ENCODE measurements at places on chromosomes 7 and 10.

DNA sequence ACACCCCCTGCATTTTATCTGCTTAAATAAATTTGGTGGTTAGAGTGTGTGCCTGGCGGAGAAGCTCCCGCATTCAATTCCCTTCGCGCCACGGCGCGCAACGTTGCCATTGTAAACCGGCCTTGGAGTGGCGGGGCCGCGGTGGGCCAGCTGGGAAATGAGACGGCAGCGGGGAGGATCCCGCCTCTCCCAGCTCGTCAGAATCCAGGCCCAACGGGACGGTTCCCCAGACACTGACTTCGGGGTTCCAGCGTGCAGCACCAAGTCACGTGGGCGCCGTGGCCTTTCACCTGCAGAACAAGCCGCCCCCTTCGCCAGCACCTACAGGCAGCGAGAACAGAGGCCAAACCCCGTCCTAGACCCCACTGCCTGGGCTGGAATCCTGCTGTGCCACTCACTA lies 103.4 kb downstream of the GRID1 start:
- no peak for DNase-seq

GRCh38 chr10:56296618-56297017 lies 64.4 kb downstream of the ZWINT start:
- no peak for DNase-seq

- no peak for DNase-seq
Observed at GRCh38 chr7:32158076-32158475, 87.9 kb upstream of the PDE1C start.

DNA sequence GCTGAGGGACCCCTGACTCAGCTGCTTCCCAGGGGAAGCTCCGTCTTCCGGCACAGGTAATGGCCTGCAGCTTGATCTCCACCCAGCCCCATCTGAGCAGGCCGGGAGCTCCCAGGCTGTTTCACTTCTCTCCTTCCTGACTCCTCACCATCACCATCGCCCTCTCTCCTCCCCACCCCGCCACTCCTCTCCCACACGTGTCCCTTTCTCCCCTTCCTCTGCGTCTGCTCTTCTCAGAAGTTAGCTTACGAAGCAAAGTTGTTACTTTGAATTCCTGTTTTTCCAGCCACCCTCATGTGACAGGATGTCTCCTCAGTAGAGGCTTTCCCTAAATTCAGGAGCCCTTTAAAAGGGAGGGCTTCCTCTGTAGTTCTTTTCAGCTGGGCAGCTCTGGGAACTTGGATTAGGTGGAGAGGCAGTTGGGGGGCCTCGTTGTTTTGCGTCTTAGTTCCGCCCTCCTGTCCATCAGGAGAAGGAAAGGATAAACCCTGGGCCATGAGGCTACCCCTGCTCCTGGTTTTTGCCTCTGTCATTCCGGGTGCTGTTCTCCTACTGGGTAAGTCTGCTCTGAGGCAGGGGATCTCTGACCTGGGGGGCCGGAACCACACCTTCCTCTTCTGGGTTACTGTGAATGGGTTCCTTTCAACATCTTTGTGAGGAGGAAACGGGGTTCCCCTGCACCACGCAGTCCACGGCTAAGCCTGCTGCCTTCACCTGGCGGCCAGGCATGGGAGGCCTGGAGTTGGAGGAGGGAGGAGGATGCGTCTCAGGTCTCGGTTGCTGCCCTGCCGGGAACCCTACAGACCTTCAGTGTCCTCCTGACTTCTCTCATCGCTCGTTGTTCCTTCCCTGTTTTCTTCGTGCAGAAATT lies at the start of gene MRC1:
Gene MRC1, plus strand, starts transcription at position 378 of the 871 bp plus-strand sequence. Its CDS starts 118 bp downstream, at position 496.
- DNase-seq = peak; percentile 9

GRCh38 chr7:138500892-138501291 lies 40.8 kb downstream of the TRIM24 start:
- no peak for DNase-seq

DNA sequence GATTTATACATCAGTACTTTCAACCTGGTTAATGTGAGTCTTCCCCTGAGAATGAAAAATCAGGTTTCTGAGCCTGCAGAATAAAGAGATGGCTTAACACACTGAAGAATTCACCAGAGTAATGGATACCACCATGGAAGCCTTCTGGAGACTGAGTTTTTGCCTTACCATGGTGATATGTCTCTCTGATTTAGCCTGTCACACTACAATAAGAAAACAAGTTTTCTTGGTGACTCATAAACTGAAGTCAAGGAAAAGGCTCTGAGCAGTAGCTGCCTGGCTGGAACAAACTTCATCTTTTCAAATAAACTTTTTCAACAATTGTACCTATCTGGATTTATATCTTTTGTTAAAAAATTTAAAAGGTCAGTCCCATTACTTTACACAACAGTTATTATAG lies 229.0 kb downstream of the PRPF18 start:
- DNase-seq = no peak

- no peak for DNase-seq
Observed at GRCh38 chr10:72291019-72291532, 17.4 kb downstream of the DDIT4 start.

GRCh38 chr10:13056456-13057077 lies 43.4 kb upstream of the OPTN start:
- no peak for DNase-seq

GRCh38 chr10:90751107-90751997 lies 106.5 kb downstream of the HTR7 start:
- no peak for DNase-seq

DNA sequence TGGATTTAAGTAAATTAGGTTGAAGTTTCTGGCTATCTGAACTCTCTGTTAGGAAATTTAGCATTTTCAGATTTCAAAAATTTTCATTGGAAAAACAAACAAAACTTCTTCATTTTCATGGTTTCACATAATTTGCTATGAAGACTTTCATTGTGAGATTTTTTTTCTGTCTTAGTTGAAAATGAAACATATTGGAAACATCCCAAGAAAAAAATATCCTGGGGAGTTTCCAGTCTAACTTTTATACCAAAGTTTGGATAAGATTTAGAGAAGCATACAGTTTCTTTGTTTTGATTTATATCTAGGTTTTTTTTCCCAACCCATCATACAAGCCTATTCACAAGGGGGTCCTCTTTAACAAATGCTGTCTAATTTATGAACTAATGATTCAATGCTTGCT lies 300.5 kb upstream of the SEMA3A start:
- DNase-seq = no peak

DNA sequence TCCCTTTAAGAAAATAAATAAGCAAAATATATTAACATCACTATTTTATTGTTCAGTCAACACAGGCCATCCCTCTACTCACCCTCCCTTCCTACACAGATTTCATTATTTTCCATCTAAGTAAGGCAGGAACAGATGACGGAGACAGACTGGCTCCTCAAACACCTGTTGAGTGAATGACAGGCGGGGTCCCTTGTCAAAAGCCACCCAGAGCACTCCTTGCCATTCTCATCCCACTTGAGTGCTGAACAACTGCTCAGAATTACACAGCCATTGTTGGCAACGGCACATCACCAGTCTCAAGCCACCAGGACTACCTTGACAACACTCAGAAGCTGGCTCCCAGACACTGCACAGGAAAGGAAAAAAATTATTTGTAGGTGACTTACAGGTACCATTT lies 3.3 kb downstream of the GRB10 start:
- no peak for DNase-seq
